Fibroblast of skin of back (primary cell): ENCODE measurements at places on chromosomes 4 and X.

GRCh38 chr4:94076498-94076897 lies 131.2 kb upstream of the SMARCAD1 start:
- no peak for DNase-seq

- no peak for DNase-seq
These were observed 34.7 kb downstream of the SORCS2 start for GRCh38 chr4:7227008-7227407.

GRCh38 chrX:48957477-48957826 lies at the start of gene OTUD5:
TSS of gene OTUD5 (minus strand) at chrX:48957607. CDS start at chrX:48957570, 37 bp downstream.
- DNase-seq, result peak; percentile 69

DNA sequence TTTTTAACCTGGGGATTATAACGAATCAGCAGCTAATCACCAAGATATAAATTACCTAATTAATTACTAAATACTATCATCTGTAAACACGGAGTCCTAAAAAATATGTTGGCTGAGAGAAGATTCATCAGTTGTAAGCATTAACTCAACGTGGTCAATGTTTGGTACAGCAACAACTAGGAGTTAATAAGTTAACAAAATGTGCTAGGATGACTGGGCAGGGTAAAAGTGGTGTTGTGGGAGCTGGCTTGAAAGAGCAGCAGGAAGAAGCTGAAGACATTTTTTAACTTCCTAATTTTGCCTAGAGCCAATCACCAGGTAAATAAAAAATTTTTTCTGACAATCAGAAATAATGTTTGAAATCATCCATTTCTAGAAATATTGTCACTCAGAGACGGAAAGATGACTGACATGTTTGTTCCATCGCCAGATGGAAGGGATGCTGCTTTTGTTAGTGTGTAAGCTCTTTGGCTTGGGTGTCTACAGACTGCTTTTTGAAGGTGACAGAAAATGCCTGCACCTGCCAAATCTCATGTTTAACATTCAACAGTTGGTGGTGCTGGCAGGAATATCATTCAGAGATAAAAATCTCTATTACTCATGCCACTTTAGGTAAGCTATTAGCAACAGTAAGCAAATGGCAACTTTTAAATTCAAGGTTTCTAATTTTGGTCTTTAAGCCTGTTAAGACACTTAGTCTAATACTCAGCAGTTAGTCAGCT lies 1126.9 kb downstream of the STPG2 start:
- no peak for DNase-seq
